BJ (cell line): ENCODE measurements at places on chromosomes 7 and 10.

DNA sequence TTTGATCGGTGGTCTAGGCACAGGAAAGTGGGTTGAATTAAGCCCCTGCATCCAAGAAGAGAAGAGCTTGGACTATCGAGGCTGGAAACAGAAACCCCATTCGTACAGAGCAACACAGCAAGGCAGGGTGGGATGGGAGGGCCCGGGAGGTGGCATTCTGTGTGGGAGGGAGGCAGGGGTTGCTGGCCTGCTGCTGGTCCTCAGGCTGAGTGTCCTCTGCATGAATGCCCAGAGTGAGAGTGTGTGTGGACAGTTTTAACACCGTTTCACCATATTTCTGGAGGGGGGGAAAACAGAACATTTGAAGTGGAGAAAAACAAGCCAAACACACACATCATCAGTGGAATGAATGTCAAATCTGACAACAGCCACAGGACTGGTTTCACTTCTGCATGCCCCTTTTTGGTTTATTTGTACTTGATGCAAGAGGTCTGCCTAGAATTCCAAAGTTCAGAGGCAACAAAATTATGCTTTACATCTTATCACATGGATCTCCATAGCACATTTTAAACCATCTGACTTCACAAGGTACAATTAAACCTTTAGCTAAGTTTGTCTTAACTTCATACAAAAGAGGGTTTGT lies 11.1 kb upstream of the ENO4 start:
- no peak for DNase-seq

DNA sequence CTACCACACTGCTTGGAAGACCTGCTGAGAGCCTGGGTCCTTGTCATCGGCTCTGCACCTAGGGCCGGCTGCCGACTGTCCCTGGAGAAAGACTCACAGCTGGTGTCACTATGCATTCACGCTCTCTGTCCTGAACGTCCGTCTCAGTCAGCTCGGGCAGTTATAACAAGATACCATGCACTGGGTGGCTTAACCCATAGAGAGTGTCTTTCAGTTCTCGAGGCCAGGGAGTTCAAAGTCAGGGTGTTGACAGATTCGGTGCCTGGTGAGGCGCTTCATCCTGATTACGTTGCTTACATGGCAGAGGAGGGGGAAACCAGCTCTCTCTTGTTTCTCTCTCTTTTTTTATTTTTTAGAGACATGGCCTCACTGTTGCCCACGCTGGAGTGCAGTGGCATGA lies 91.1 kb downstream of the SPDYE5 start:
- no peak for DNase-seq

DNA sequence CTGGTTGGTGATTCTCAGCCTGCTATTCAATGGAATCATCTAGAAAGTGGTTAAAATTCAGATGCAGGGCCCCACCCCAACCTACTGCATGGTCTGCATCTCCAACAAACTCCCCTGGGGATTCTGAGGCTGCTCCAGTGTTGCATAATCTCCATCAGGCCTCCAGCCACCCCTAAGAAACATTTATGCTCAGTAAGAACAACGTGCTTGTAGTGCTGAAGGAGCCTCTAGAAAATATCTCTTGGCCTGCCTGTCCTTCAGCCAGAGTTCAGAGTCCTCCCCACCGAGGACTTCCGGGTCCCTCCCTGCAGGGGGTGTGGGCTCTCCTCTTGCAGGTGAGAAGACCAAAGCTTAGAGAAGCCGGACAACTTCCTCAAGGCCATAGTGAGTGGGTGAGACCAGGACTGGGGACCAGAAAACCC lies 159.8 kb downstream of the SH3PXD2A start:
- no peak for DNase-seq

DNA sequence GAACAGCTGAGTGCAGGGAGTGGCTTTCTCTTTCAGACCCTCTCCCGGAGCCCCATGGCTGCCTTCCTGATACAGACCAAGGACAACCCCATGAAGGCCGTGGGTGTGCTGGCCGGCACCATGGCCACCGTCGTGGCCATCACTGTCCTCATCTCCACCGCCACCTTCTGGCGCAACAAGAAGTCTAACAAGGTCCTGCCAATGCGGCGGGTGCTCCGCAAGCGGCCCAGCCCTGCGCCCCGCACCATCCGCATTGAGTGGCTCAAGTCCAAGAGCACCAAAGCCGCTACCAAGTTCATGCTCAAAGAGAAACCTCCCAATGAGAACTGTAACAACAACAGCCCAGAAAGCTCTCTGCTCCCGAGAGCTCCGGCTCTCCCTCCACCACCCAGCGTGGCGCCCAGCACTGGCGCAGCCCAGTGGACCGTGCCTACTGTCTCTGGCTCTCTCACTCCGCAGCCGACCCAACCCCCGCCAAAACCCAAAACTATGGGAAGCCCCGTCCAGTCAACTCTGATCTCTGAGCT lies 11.2 kb downstream of the LRIT2 start:
- no peak for DNase-seq

GRCh38 chr10:43119416-43120115 lies 18.7 kb upstream of the CSGALNACT2 start:
- DNase-seq = no peak

DNA sequence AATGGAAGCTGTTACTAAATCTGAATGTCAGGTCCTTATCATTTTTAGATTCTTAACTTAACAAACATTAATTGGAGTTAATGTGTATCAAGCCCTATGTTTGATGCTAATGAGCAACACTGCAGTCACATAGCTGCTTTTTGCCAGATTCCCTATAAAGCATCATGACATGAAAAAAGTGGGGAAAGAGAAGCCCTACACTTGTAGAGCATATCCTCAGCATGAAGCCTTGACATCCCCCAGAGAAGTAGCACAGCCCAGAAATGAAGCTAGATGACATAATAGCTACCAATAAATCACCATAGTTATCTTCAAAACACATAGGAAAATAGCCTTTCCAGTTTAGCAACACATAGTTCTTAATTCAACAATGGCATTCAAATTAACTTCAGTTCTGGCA lies 49.2 kb upstream of the CDK1 start:
- no peak for DNase-seq

GRCh38 chr10:26937371-26937770 lies 76.6 kb upstream of the ABI1 start:
- no peak for DNase-seq

DNA sequence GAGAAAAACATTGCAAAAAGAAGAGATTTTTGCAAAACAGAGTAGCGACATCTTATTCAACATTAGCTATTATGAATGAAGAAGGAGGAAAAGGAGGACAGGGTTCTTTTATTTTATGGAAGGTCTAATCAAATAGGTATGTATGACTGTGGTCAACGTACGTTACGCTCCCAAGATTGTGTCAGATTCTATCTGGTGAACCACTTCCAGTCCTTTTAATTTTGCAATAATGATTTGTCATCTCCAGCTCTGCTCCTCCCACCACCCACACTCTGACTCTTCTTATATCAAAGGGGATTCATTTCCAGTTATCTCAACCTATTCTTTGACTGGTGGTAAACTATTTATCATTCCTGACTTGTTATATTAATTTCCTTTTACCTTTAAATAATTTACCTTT lies 259.9 kb downstream of the CACNA2D1 start:
- no peak for DNase-seq

GRCh38 chr10:71933651-71934050 lies 30.5 kb upstream of the CHST3 start:
- DNase-seq = no peak
